ENCODE measurements at places on chromosomes 2 and 18.

GRCh38 chr2:129329574-129329973 is 649.9 kb upstream of the RAB6C start:
- no peak for DNase-seq

GRCh38 chr2:40451918-40452605 is at the start of gene SLC8A1:
Gene SLC8A1 (minus strand): TSS chr2:40452090.
- peak; percentile 78 for DNase-seq

- no peak for DNase-seq
Measured at GRCh38 chr2:236306825-236307540, 42.8 kb upstream of the ASB18 start.

GRCh38 chr18:77984833-77985232 is 735.2 kb downstream of the GALR1 start:
- DNase-seq = no peak

GRCh38 chr2:208222351-208222750 is 32.5 kb downstream of the IDH1 start:
- peak; percentile 78 for DNase-seq

DNA sequence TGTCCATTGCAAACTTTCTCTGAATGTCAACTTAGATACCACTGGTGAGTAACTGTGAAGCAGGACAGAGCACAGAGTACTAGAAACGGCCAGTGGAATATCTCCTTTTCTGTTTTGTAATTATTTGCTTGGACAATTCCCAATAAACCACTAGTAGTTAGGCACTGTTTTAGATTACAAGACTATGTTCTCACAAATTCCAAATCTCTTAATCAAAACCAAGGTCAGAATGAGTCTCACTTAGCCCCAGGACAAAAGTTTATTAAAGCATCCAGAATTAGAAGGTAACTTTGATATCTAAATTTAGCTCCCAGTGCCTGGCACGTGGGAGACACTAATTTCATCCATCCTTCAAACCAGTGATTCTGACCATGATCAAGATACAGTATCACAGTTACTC is 89.0 kb downstream of the ZNF521 start:
- peak; percentile 82 for DNase-seq

- no peak for DNase-seq
Measured at GRCh38 chr18:3931542-3932112, 481.7 kb downstream of the TGIF1 start.

- DNase-seq = no peak
Measured at GRCh38 chr2:202950592-202950991, 38.5 kb downstream of the CARF start.

GRCh38 chr2:79862756-79863155 is 349.9 kb downstream of the CTNNA2 start:
- no peak for DNase-seq

DNA sequence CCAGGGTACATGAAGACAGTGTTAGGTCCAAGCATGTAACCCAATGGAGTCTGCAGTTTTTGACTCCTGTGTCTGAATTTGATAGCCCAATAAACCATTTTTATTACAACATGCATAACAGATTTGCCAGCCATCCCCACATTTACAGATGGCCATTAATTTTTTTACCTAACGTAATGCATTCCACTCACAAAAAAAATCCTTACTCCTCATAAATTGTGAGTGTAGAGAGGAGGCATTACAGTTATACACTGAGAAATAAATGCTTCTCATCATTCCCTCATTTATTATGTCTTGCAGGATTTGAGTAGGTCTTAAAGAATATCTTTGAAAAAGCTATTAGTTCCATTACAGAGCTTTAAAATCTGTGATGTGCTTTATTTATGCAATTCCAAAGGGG is 193.8 kb downstream of the CMPK2 start:
- DNase-seq = no peak

DNA sequence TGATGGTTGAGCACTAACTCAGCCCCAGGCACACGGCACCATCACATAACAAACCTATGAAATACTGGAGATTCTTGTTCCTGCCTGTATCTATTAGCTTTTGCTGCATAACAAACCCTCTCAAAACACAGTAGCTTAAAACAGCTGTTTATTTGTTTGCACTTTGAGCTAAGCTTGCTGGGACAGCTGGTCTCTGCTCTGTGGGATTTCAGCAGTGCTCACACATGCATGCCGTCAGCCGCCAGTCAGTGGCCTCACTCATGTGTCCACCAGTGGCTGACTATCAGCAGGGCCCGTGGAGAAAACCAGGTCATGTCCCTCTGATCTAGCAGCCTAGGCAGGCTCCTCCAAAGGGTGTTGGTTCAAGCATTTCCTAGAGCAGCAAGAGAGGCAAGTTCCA is 52.8 kb upstream of the RAB12 start:
- DNase-seq = no peak

- DNase-seq = no peak
Measured at GRCh38 chr2:217842017-217842416, 160.8 kb downstream of the TNS1 start.

DNA sequence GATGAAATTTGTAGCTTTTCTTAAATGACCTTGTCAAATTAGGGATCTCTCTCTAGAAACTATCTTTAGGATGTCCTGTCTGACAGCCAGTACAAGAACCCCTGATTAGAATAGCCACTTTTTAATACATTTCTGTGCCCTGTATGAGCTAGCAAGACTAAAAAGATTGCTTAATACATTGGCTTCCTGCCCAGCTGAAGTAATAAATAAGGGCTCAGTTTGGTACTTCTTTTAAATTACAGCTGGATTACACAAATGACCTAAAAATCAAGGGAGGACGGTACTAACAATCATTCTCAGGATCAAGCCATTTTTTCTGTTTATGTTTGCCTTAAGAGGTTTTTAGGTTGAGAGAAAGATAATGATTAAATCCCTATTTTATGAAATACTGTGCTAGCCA is 11.6 kb upstream of the OLA1 start:
- DNase-seq = peak; percentile 78

GRCh38 chr2:122681626-122682025 is 926.2 kb downstream of the TSN start:
- no peak for DNase-seq

- no peak for DNase-seq
Measured at GRCh38 chr2:196318517-196319377, 147.4 kb upstream of the STK17B start.

- DNase-seq = no peak
Measured at GRCh38 chr2:100972452-100972851, 29.6 kb upstream of the RPL31 start.

- no peak for DNase-seq
Measured at GRCh38 chr2:134952608-134953007, 34.0 kb downstream of the CCNT2 start.

- no peak for DNase-seq
Measured at GRCh38 chr2:148965623-148966437, 72.7 kb upstream of the LYPD6B start.

- DNase-seq = no peak
Measured at GRCh38 chr2:118224895-118225311, 136.6 kb downstream of the INSIG2 start.

- DNase-seq = no peak
Measured at GRCh38 chr2:151067658-151068369, 193.8 kb downstream of the RBM43 start.

DNA sequence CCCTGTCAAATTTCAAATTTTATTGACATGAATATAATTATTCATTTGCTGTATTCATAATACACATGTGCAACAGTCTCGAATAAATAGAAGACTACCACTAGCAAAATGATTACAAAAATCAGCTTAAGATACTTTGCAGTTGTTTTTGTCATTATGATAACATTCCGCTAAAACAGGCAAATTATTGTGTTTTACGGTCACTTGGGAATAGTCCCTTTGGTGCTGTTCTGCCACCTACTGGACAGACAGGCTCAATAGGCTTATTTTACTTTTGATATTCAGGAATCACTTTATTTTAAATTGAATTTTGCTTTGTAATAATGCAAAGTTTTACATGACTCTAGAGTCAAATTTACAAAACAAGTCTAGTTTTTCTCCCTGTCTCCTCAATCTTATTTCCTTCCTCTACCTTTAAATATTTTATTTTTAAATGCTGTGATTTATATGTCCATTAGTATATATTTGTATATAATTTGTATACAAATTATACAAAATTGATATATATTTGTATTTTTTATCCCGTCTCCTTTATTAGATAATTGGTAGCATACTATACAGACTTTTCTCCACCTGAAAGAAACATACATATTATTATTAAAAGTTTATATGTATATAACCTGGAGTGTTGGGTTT is 456.3 kb downstream of the DLGAP1 start:
- peak; percentile 77 for DNase-seq

- DNase-seq = peak; percentile 50
Measured at GRCh38 chr2:118806797-118807667, 40.4 kb downstream of the EN1 start.

GRCh38 chr2:232980683-232981082 is 32.4 kb downstream of the NGEF start:
- peak; percentile 34 for DNase-seq

- peak; percentile 86 for DNase-seq
Measured at GRCh38 chr2:105671156-105671555, 73.6 kb upstream of the NCK2 start.

DNA sequence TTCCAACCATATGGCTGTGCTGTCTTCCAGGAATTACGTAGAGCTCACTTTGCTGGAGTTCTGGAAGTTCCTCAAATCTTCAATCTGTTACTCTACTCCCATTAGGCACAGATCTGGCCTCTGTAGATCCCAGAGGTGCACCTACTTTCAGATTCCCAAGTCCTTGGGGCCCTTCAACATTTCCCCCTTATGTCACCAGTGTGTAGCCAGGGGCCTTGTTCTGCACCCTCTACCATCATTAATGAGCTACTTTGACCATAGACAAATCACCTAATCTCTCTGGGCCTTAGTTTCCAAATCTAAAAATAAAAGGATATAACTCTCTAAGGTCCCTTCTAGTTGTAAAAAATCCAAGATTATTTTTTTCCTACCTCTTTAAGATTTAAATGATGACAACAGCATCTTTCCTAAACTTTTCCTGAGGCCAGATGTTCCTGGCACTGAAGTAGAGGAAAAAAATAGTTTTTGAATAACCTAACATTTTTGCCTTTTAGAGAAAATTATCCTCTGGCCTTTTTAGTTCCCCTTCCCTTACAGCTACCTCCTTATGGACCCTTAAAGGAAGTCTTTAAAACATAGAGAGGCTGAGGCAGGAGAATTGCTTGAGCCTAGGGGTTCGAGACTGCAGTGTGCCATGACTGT is 31.0 kb upstream of the WIPF1 start:
- no peak for DNase-seq

DNA sequence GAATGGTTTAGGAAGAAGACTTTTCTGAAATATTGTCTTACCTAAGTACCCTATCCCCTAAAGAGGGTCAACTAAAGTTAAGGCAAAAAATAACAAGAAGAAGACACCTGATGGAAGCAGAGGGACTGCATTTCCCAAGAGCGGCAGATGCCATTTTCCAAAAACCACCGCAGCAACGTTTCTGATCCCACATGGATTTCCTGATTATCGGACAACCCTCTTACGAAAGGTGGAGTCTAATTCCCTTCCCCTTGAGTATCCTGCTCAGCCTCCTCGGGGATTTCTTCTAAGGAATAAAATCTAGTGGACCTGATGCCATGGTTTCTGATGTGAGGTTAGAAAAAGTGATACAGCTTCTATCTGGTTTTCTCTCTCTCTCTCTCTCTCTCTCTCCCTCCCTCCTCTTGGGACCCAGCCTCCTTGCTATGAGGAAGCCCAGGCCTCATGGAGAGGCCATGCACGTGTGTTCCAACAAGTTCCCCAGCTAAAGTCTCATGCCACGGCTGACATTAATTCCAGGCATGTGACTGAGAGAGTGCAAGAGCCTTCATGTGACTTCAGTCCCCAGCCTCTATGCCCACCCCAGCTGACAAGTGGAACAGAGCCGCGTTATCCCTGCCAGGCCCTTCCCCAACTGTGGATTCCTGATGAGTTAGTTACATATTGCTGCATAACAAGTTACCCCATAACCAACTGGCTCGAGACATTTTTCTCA is 150.3 kb downstream of the SMAD2 start:
- DNase-seq = no peak

GRCh38 chr2:96105994-96106715 is 10.2 kb downstream of the ADRA2B start:
- DNase-seq = no peak

DNA sequence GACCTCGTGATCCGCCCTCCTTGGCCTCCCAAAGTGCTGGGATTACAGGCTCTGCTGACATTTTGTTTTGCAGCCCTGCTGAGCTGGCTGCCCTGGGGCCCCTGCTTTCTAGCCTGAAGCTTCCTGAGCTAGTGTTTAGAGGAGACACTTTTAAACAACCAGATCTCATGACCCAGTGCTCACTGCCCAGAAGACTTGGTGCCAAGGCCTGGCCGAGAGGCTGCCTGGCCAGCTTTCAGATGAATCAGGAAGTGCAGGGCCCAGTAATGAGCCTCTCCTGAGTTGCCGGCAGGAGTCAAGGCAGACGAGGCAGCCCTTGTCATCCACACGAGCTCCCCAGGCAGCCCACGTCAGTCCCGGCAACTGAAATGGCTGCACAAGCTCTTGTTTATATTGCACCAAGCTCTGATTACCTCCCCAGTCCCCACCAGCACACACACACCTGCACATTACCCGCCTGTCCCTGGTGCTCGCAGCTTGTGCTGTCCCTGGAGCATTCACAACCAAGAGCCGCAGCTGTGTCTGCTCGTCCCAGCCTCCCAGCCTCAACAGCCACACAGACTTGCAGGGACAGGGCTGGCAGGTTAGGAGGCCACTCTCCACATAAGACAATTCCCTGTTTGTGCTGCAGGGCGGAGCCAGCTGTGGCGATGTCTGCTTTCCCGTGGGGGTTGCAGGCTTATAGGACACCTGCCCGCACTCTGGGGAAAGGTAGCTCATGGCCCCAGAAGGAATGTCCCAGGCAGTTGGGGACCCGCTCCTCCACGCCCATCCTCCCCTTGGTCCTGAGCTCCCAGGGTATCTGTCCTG is 331.2 kb upstream of the MYT1L start:
- peak; percentile 7 for DNase-seq

GRCh38 chr2:138744713-138745112 is 35.5 kb downstream of the NXPH2 start:
- DNase-seq = no peak

DNA sequence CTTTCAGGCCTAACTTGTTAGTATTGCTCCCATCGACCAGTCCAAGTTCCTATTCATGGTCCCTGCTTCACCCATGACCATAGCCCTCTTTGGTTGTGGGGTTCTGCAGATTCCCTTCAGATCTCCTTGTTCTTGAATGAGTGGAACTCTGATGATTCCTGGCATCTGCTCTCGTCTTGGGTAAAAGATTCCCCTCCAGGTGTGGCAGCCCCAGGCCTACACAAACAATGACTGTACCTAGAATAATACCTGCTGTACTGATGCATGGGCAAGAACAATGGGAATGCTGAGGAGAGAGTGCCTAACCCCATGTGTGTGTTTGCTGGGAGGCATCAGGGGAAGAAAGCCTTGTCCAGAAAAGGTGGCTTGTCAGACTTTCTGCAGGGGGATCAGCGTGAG is 39.2 kb upstream of the MRPL19 start:
- DNase-seq = no peak

- DNase-seq = no peak
Measured at GRCh38 chr2:18597618-18598017, 8.2 kb upstream of the NT5C1B start.

- DNase-seq = no peak
Measured at GRCh38 chr2:80393991-80394390, 89.4 kb upstream of the LRRTM1 start.

- DNase-seq = peak; percentile 86
Measured at GRCh38 chr18:62586151-62586774, 63.4 kb downstream of the ZCCHC2 start.

- no peak for DNase-seq
Measured at GRCh38 chr2:143258126-143258892, 129.1 kb downstream of the ARHGAP15 start.
